ENCODE measurements at places on chromosomes 1 and 21.

GRCh38 chr21:35128536-35128935, 79.4 kb upstream of the RUNX1 start:
- no peak for DNase-seq

DNA sequence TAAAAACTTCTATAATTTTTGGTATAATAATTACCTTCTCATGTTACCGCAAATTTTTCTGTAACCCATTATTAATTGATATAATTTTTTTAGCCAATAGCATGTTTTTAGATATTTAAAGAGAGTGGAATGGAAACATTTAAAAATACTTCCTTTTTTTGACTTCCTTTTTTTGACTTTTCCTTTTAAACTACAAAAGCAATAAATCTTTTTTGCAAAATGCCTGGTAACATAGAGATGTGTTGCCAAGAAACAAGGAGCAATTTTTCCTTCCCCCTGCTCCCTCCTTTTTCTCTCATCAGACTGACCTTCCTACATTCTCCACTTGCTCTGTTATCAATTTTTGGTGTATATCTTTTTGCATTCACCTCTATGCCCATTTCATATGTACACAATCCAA, 666.2 kb downstream of the ADGRL2 start:
- no peak for DNase-seq

GRCh38 chr1:36464605-36465393, 615 bp upstream of the MRPS15 start:
- DNase-seq, result no peak

DNA sequence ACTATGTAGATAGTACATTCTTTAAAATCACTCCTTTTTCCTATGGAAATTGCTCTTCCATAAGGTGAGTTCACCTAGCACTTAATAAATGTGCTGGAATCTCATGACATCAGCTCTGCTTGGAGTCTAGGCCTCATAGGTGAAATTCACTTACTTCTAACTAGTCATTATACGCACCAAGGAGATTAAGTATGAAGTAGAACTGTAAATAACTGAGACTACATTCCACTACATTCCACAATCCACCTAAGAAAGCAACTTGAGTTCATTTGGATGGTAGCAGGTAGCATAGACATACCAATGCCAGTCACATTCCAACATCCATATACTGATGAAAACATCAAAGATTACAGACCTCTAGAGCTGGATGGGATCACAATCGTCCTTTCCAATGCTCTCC, 64.3 kb downstream of the NIBAN1 start:
- no peak for DNase-seq

DNA sequence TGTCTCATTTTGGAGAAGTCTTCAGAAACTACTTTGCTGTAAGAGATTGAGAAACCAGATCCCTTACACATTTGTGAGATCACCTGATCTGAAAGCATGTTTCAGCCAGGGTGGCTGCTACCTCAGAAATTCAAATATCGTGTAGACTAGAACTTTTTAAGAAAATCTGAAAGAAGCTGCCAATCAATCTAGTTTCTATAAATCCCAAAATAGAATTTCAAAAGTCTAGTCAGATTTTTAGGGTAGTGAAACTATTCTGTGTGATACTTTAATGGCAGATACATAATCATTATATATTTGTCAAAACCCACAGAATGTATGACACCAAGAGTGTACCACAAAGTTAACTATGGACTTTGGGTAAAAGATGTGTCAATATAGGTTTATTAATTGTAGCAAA, 79.9 kb upstream of the PLPPR5 start:
- no peak for DNase-seq

- no peak for DNase-seq
Measured at GRCh38 chr1:65832296-65832695, 39.6 kb downstream of the PDE4B start.

GRCh38 chr1:23480187-23481025, 3.6 kb downstream of the ASAP3 start:
- no peak for DNase-seq

DNA sequence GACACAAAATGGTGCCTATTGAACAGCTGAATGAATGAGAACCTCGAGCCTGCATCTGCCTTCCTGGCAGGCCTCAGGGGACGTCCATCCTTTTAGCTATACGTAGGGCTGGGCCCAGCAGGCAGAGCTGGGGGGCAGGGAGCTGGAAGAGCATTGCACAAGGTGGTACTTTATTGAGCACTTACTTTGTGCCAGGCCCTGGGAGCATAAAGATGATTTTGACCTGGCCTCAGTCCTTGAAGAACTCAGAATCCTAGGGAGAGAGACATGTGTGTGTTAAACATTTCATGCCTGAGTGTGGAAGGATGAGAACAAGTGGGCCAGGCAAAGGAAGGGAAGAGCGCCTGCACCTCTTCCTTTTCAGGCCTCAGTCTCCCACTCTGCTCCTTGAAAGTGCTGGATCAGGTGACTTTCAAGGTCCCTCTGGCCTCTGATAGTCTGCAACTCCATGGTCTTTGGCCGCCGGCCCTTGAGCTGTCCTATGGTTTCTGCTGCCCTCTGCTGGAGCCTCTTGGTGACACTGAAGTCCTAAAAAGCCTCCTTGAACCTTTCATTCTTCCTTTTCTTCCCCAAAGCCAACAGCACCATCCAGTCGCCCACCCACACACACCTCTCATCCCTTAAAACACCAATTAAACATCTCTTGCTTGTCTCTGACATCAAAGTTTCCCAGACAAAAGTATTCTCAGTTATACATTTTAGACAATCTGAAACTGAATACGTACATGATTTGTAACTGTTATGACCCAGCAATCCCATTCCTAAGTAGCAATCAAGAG, 3.5 kb upstream of the PEAR1 start:
- DNase-seq, result peak; percentile 52

GRCh38 chr1:88661188-88661587, 22.9 kb upstream of the PKN2 start:
- no peak for DNase-seq

DNA sequence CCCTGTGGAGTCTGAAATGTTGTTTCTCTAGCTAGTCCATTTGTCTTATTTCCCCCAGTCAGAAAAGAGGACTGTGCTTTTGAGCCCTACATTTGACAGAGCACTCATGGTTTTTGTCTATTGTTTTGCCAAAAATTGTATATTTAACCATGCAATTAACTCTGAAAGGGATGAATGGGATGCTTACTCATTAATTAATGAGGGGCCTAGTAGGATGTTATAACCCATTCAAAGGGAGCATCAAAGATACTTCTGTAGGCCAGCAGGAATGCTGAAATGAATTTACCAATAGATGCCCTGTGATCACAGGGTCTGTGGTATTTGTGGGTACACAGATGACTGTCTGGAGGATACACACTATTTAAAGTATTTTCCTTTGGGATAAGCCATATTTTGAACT, 147.7 kb downstream of the FCRL5 start:
- no peak for DNase-seq

GRCh38 chr1:96643519-96643918, 78.1 kb upstream of the PTBP2 start:
- DNase-seq, result no peak

All from iPS DF 19.7 (cell line).